NCI-H510A (cell line): ENCODE measurements at places on chromosomes 3 and 15.

DNA sequence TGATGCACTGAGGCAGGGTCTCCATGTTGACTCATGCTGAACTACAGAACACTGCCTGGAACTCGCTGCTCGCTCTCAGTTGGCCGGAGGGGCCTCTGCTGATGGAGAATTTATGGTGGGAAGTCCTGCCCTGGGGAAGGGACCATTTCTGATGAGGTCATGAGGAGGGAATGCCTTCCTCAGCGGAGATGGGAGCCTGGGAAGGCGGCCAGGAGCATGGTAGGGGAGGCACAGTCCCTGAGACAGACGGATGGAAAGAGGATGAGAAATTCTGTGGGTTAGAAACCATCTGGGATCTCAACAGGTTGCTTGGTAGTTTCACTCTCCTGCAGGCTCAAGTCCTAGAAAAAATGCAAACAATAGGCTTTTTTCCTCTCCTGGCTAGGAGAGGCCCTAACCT lies 56.8 kb upstream of the TPM1 start:
- no peak for DNase-seq

- DNase-seq = no peak
Measured at GRCh38 chr15:61518191-61518950, 289.3 kb upstream of the RORA start.

- DNase-seq = no peak
Measured at GRCh38 chr3:31449318-31449717, 83.4 kb upstream of the STT3B start.

DNA sequence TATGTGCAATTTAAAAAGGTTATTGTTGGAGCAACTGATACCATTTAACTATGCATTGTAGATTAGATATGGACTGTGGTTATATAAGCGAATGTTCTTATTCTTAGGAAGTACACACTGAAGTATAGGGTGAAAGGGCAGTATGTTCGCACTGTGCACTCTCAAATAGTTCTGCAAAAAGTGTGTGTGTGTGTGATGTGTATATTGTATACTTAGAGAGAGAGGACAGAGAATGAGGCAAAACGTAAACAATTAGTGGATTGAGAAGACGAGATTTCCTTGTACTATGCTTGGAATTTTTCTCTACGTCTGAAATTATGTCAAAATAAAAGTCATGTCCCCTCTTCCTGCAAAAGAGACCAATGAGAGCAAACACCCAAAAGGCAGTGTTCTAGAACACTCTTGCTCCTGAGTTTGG lies 30.4 kb downstream of the LSM3 start:
- no peak for DNase-seq

DNA sequence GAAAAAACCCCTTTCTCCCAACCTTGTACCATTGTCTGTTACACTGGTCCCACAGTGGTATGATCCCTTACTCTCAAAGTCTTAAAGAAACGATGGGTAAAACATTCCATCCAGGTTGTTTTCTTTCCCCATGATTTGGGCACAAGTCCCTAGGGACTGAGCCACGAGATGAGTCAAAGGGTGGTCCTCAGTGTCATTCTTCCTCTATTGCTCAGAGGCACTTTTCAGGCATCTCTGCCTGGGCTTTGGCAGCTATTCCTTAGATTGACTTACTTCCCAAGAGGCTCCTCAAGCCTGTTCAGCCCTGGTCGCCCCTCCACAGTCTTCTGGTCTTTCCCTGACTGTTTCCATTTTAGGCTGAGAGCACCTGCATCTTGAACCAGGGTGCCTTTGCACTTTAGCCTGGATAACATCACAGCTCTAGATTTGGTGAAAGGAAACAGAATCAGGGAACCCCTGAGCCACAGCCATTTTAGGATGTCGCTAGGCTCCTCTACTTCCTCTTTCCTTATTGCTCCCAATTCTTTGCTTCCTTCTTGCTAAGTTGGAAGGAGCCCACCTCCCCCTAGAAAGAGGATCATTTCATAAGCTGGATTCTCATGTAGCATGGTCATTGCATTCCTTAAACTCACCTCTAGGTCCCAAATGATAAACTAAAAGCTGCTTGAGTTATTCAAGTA lies 131.0 kb upstream of the TPRG1 start:
- no peak for DNase-seq

GRCh38 chr3:138376663-138377062 lies 28.3 kb downstream of the MRAS start:
- DNase-seq = no peak
